ENCODE measurements at places on chromosomes 1 and 21.

GRCh38 chr21:43361493-43362296, 65.2 kb downstream of the SIK1 start:
- DNase-seq: no peak

- DNase-seq: peak; percentile 18
These were observed 556.3 kb downstream of the LTN1 start for GRCh38 chr21:28436286-28436932.

DNA sequence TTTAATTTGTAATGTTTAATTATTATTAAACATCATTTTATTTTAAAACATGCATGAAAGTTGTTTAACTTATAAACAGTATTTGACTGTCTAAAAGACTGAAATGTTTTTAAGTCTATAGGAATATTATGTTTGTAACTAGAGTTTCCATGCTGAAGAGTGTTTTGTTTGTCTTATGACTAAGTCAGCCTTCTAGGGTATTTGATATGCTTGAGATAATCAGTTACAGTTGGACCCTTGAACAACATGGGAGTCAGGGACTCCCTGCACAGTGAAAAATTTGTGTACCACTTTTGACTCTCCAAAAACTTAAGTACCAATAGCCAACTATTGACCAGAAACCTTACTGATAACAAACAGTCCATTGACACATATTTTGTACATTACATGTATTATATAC, 45.5 kb upstream of the KANK4 start:
- DNase-seq: no peak

GRCh38 chr1:34858901-34859445, 576 bp downstream of the SMIM12 start:
- no peak for DNase-seq

GRCh38 chr21:46489162-46489663, 30.5 kb downstream of the DIP2A start:
- DNase-seq: no peak

DNA sequence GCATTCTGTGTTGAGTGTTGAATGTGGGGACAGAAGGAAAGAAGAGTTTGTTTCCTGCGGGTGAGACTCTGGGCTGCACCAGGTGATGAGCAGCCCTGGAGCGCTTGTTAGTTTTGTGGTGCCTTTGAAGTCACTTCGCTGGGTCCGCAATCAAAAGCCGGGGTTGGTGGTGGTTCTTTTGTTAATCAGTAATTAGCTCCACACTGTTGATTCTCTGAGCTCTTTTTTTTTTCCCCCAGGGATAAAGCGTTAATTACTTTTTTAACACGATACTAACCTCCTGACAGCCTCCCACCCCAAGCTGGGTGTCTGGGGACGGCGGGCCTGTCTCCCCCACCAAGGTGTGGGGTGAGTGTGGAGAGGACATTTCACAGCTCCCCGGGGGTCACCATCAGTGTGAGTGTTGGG, 56.6 kb downstream of the AGPAT3 start:
- DNase-seq: no peak

DNA sequence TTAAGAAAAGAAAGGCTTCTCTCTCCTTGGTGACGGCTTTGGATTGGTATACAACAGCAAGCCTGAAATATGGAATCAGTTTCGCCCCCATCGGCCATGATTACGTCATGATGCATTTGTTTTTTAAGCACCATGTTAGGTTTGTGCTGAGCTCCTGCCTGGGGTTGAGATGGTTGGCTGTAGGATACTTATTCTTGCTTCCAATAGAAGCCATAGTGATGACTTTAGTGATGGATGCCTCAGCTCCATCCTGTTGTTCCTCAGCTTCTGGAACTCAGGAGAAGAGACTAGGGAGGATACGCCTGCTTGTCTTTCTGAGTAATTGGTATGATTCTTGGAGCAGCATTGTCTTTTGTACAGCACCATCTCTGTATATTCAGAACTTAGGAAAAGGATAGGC, 14.7 kb downstream of the XCL1 start:
- DNase-seq: no peak

- no peak for DNase-seq
These were observed 43.3 kb downstream of the SIPA1L2 start for GRCh38 chr1:232586679-232587078.

GRCh38 chr21:38825269-38825668, 19.5 kb downstream of the ETS2 start:
- no peak for DNase-seq

DNA sequence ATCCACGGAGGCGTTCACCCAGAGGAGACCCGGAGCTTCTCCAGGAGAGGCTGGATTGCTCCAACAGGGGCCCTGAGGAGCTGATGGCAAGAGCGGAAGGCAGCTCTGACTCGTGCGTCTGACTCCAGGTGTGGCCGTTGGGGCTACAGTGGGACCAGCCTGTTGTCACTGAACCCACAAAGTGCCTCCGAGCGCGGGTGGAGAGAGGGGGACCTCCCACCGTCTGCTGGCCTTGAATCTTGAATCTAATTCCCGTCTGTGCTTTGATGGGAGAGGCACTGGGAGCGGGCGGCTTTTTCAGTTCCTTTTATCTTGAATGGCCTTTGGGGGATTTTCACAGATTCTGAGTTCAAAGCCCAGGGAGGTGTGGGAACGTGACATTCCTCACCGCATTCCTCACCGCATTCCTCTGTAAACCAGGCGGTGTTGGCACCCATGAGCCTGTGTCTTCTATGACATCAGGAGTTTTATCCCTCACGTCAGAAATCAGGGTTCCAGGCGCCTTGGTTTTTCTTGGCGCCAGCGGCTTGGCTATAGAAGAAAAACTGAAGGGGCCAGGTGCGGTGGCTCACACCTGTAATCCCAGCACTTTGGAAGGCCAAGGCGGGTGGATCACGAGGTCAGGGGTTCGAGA, 39.2 kb upstream of the COL18A1 start:
- no peak for DNase-seq

DNA sequence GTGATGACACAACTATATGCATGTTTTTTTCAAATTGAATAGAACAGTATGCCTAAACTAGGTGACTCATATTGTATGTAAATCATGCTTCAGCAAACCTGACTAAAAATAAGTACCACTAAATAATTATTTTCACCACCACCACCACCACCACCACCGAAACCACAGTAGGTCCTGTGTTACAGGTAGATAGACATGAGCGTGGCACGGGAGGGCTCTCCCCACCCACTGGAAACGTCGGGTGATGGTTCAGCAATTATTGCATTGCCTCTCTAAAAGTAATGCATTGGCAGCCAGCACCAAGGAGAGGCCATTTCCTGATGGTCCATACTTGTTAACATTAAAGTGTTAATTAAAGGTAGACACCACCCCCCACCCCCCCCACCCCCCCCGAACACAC, 297.0 kb upstream of the NCAM2 start:
- no peak for DNase-seq

GRCh38 chr1:76729142-76729541, 138.1 kb upstream of the ST6GALNAC5 start:
- DNase-seq: no peak

DNA sequence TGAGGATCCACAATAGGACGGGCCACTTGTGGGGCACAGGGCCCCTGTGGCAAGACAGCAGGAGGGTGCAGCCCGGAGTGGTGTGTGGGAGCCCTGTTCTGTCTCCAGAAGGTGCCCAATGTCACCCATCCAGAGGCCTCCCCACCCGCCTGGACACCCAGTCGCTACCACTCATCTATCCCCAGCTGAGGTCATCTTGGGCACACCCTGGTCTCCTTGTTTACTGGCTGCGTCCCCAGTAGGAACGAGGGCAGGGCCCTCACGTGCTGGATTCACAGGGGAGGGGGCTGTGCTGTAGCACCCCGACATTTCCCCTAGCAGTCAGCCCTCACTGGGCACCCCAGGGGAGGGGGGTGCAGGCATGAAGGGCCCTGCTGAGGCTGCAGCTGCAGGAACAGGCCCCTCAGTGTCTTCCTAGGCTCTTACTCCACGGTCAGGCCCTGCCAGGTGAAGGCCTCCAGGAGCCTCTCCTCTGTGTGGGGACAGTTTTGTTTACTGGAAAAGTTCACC, 2.3 kb upstream of the TNNT2 start:
- DNase-seq: no peak

- no peak for DNase-seq
These were observed 34.5 kb downstream of the SLC45A1 start for GRCh38 chr1:8352471-8352845.

DNA sequence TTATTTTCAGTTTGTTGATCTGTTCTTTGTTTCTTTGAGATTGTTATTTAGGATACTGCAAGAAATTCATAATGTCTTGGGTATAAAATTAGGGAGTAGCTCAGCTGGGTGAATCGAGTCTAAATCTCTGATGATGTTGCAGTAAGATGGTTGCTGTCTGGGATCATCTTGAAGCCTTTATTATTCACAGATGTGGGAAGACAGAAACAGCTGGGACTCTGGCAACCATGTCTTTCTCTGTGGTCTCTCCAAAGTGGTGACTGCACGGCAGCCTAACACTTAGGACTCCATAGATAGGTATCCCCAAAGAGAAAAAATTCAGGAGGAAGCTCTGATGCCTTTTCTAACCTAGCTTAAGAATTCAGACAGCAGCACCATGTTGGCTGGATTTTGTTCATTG, 52.7 kb downstream of the RAP1A start:
- DNase-seq: no peak

GRCh38 chr1:24855474-24855873, 74.6 kb downstream of the RUNX3 start:
- DNase-seq: no peak

GRCh38 chr21:45837936-45838335, 143.6 kb upstream of the COL6A1 start:
- no peak for DNase-seq

DNA sequence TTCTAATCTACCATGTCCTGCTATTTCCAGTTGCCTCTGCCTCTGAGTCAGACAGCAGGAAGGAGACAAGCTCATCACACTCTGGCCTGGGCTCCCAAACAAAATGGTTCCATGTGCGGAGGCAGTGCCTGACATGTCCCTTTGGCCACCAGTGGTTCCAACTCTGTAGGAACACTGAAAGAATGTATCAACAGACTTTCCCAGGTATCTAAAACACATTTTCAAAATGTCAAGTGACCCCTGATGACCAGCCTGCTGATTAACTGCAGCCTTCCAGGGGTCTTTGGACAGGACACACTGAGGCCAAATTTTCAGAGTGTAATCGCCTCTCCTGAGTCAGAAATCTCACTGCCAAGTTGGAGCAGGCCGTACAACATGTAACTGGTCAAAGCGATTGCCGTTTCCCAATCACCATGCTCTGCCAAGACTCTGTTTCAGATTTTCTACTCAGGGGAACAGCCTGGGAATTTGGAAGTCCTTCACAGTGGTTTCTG, 172.7 kb downstream of the TPR start:
- no peak for DNase-seq

DNA sequence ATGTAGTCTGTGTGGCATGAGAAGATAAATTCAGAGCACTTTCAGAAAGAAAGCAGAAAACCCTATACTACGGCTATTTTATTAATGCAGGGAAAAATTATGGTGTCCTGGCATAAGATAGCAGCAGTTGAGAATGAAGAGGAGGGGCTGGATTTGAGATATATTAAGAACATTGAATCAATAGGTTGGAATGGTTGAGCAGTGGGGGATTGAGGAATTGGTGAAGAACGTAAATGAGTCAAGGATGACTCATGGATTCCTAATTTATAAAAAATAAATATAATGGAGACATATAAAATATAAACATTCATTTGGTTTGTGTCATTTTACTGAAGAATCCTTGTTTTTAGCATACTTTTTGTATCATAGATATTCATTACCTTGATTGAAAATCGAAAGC, 234.3 kb upstream of the ADAMTS5 start:
- DNase-seq: no peak

GRCh38 chr1:118223426-118223825, 38.4 kb upstream of the SPAG17 start:
- DNase-seq: peak; percentile 10

DNA sequence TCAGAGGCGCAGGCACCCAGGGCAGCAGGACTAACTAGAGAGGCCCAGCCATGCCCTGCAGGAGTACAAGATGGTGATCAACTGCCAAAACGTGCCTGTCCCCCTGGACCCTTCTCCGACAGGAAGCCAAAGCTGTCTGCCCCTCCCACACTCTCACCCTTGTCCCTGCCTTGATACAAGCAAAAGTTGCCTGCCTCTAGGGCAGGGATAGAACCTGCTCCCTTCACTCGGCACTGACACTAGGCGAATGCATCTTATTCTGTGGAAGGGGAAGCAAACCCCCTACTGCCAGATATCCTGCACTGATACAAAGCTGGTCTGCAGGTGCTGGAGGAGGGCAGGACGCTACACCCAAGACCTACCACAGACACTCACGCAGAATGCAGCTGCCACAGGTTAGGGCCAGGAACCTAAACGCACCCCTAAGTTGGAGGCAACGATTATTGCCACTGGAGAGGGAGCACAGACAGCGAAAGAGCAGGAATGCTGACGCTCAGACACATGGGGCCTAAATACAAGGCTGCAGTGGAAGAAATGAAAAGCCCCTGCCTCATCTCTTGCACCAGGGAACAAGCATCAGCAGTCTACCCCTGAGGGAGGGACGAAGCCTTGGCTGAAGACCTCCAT, 3.7 kb downstream of the TARBP1 start:
- no peak for DNase-seq

DNA sequence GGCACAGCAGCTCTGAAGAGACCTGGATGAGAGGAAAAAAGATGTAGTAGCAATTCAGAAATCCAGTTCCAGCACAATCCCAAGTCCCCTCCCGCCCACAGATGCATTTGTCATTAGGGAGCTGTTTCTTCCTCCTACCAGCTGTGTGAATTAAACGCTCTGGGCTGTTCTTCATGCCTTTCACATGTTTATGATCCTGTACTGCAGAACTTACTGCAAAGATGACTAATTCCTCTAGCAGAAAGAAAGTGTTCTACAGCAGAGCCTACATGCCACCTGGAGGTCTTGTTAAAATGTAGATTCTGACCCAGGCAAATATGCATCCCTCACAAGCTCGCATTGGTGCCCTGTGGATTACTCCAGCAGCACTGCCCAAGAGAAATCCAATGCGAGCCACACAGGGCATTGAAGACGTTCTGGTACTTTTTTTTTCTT, 6.5 kb downstream of the ENO1 start:
- no peak for DNase-seq

- DNase-seq: no peak
These were observed 38.4 kb downstream of the CLSTN1 start for GRCh38 chr1:9785406-9785805.

DNA sequence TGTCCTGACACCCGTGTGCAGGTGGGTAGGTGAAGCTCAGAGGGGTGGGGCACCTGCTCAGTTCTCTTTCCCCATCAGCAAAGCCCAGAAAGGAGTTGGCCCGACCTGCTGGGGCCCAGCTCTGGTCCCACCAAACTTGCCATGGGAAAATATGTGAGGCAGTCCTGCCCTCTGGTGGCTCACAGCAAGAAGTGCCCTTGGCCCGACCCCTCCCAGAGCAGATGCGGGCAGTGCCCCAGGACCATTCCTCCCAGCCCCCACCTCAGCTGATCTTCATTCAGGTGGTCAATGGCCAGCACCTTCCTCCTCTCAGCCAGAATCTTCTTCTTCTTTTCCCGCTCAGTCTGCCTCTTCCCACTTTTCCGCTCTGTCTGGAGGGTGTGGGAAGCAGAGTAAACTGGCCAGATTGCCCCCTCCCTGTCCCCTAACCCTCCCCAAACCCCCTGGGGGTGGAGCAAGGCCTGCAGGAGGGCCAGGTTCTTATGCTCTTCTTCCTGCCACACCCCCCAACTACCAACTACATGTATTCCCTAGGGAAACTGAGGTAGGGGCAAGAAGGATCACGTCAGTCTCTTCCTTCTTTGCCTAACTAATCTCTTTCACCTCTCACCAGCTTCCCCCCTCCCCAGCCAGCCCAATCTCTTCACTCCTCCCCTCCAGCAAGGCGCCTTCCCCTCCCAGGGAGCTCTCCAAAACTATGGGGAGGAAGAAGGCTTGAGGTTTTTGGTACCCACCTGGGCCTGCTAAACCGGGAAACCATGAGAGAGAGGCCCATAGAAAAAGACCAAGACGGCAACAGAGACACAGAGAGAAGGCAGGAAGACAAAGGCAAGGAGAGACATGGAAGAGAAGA, 15.6 kb downstream of the TNNT2 start:
- DNase-seq: peak; percentile 72

All from BE2C (cell line).